Right forelimb (tissue), 1 donor: ENCODE measurements at places on chromosomes 4 and X.

DNA sequence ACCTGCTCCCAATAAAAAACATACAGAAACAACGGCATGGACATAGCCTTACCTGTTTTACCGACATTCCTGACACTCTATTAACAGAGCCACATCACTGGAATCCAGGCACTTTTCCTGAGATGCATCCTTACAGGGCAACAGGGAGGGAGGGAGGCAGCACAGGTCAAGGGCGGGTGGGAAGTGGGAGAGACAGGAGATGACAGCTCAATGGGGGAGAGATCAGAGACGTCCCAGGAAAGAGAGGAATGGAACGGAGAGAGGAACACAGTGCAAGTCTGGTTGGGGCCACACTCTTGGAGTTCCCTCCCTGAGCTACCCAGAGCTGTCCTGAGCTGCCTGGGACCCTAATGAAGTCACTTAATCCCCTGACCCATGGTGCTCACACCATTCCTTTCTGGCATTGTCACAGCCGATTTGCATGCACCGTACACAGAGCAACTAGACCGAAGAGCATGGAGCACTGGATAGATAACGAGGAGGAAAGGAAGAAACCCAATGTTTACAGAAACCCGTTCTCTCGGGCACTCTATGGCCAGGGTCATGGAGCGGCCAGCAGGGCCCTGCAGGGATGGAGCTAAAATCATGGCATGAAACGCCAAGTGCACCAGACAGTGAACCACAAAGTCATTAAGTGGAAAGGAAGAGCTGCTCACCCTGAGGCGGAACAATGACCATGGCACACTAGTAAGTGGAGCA, 93.1 kb downstream of the NSUN7 start:
- DNase-seq, result no peak

DNA sequence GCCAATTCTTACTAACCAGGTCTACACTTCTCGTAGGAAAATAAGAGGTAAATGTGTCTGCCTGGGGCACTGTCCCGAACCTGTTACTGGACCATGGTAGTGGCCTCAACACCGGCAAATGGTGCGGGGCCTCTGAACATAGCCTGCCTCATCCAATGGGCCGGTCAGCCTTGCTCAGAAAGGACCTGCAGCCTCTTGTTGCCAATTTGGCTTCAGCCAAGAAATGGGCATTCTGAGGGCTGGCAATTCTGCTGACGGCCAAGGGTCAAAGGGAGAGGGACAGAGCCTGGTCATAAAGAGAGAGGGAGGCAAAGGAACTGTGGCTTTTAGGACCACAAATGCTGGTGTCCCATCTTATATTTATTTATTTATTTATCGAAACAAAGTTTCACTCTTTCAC, 69.5 kb upstream of the ATP6AP2 start:
- DNase-seq, result no peak

DNA sequence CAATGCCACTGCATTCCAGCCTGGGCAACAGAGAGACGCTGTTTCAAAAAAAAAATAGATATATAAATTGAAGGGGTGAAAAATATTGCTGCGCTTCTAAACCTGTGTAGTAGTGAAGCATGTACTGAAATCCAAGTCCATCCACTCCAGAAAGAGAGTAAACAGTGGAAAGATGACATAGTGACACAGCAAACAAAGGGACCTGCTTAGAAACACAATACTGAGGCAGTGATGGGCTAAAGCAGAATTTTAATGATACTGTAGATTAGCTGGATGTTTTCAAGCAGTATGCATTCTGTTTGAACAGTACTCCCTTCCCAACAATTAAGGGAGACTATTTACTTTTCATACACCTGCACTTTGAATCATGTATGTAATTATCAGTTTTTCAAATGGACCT, 42.5 kb downstream of the TFDP3 start:
- no peak for DNase-seq

- DNase-seq, result no peak
Measured at GRCh38 chrX:134478374-134478773, 18.4 kb downstream of the HPRT1 start.

DNA sequence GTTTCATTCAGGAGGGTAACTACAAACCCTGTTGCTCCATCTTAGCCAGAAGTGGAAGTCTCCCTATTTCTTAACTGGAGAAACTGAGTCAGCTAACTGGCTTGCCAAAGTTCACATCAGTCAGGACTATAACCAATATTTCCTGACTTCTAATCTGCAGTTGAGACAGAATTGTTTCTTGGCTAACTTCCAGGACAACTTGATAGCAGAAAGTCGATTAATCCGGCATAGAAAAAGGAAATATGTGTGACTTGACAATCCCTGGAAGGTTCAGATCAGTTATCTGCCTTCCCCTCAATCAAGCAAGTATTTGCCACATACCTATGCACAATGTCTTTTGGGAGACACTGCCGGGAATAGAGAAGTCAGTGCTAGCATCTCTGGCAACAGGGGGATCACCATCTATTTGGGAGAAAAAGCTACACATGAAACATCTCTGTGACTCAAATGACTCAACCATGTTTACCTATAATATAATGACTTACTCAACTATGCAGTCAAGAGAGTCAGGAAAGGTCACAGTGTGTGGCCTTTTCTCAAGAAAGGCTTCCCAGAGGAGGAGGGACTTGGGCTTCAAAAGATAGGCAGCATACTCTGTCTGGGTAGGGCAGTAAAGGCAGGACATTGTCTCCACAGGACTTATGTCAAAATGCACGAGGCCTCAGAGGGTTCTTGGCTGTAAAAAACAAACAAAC, 12.4 kb upstream of the LONRF3 start:
- no peak for DNase-seq

DNA sequence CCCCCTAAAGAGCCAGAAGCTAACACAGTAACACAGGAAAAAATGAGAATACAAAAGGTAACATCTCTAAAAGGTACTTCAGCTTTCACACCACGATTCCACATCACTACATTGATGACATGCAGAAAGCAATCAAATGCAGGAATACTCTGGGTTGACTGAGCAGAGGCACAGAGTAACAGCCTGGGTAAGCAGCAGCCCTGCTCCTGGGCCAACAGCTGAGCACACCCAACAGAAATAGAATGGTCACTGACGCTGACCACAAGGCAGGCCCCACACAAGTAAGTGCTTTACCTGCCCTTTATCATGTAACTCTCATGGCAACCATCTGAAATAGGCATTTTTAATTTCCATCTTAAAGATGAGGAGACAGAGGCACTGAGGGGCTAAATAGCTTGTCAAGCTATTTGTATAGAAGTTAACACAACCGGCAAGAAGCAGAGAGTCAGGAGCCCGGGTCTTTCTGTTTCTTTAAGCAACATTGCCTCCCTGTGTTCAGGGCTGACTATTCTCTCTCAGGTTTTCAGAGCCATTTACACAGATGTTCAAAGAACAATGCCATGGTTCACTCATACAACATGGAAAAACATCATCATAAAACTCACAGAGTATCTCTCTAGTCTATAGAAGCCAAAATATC, 168.9 kb downstream of the ZNF674 start:
- DNase-seq, result no peak

GRCh38 chrX:53071604-53072417, 10.4 kb upstream of the TSPYL2 start:
- peak; percentile 55 for DNase-seq

- DNase-seq, result no peak
Measured at GRCh38 chr4:176309772-176310171, 10.0 kb upstream of the SPCS3 start.

- no peak for DNase-seq
Measured at GRCh38 chrX:41233988-41234387, 100.0 kb upstream of the DDX3X start.

DNA sequence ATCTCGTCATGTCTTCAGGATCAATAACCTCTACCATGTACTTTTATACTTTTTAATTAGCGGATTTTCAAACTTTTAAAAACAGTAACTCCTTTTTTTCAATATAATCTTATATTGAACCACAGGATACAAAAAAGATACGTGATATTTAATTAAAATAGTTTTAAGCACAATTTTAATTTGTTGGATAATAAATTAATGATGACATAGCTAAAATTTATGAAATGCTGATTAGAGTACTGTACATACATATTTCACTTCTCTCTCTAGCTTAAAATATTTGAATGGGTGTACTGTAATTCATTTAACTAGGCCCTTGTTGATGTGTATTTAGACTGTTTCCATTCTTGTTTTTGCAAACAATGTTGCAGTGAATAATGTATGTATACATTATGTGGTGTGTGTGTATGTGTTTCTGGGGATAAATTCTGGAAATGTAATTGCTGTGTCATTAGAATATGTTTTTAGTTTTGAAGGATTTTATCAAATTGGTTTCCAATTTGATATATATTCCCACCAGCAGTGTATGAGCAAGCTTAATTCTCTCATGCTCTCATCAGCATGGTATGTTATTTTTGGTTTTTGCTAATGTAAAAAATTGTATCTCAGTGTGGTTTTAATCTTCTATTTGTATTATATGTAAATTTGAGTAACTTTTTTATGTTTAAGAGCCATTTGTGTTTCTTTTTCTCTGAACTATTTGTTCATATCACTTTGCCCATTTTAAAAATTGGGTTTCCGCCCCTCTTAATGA, 66.4 kb downstream of the CDKL5 start:
- DNase-seq, result no peak

DNA sequence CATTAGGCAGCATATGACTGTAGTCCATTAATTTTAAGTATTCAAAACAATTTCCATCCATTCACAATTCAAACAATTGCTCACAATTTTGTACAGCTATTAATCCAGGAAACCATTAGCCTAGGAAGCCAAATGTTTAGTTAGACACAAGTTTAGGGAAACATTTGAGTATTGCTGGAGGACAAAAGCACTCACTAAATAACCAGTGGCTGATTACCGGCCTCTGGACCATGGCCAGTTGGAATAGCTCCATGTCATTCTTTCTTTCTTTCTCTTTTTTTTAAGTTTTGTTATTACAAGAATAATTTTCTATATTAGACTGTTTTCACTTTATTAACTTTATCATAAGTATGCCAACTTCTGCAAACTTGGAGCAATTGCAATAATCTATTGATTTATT, 31.3 kb downstream of the TRIML2 start:
- DNase-seq, result no peak

- DNase-seq, result no peak
Measured at GRCh38 chrX:154348646-154349358, 25.6 kb downstream of the FLNA start.

- no peak for DNase-seq
Measured at GRCh38 chr4:140061194-140061593, 92.8 kb downstream of the MAML3 start.

- DNase-seq, result peak; percentile 60
Measured at GRCh38 chr4:26217961-26218676, 102.7 kb upstream of the RBPJ start.

DNA sequence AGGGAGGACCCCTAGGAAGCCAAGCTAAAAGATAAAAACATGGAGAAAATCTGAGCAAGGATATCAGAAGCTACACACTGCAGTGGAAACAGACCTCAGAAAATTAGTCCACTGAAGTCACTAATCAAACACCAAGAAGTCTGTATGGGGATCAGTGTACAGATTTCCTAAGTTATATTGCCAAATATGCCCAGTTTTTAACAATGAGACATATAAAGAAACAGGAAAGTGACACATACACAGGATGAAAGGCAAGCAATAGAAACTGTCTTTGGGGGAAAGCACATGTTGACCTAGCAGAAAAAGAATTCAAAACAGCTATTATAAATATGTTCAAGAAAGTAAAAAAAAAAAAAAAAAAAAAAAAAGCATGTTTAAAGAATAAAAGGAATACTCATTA, 153.7 kb downstream of the PPP4R3C start:
- DNase-seq, result no peak

GRCh38 chrX:129606918-129607317, 47.8 kb downstream of the APLN start:
- DNase-seq, result peak; percentile 67

- DNase-seq, result no peak
Measured at GRCh38 chrX:28312965-28313364, 274.3 kb upstream of the IL1RAPL1 start.

DNA sequence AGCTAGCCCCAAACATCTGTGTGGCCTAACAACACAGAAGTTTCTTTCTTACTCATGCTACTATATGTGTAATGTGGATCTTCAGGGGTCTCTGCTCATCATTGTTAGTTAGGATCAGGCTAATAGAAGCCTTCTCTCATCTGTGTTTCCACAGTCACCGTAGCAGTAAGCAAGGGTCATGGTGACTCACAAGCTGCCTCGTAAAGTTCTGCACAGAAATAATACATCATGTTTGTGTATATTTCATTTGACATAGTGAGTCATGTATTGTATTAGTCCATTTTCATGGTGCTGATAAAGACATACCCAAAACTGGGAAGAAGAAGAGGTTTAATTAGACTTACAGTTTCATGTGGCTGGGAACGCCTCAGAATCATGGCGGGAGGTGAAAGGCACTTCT, 38.7 kb downstream of the SLC4A4 start:
- DNase-seq, result no peak

DNA sequence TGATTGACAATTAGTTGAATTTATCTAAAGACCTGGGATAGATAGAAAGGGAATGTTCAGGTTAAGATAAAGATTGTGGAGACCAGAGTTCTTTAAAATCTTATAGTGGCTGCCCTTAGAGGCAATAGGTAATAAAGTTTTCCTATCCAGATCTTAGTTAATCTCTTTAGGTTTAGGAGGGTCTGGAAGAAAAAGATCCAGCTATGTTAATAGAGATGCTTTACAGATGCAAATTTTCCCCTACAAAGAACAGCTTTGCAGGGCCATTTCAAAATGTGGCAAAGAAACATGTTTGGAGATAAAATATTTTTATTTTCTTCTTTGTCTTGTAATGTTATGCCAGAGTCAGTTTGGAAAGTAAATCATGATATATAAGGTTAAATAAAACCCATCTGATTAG, 54.1 kb upstream of the CHIC1 start:
- no peak for DNase-seq

DNA sequence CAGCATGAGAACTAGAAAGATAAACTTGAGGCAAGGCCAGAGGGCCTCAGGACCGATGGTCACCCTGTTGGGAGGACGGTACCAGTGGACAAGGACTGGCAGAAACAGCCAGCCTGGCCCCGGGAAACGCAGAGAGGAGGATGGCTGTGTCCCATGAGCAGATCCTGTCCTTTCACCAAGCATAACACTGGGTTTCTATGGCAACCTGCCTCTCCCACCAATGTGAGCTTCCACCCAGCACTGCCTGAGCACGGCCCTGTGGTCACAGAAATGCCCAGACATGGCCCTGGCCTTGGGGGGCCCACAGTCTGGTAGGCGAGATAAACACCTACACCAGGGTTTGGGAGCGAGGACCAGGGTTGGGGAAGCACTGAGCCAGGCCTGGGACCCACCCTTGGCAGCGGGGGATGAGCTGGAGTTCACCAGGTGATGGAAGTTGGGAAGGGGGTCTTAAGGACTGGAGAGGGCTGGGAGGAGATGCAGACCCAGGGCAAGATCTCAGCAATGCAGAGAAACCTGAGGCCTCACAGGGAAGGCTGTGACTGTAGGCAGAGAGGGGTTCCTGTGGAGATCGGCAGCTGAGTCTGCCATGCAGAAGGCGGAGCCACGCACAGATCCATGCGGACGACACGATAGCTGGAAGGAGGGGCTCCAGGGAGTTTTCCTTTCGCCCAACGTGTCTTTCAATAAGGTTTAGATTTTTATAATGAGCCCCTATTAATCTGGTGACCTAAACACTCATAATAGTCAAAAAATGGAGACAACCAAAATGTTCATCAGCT, 32.7 kb upstream of the CRMP1 start:
- no peak for DNase-seq

- no peak for DNase-seq
Measured at GRCh38 chr4:29046781-29047180, 1673.4 kb upstream of the PCDH7 start.

- DNase-seq, result peak; percentile 65
Measured at GRCh38 chr4:83109480-83110222, 4.9 kb downstream of the PLAC8 start.
